Cardiac septum (tissue), 1 donor: ENCODE measurements at places on chromosomes 4 and X. TPM values are rescaled to one million over a fixed set of nuclear protein-coding genes. Genes with fewer than 3 reads are reported as not detected.

DNA sequence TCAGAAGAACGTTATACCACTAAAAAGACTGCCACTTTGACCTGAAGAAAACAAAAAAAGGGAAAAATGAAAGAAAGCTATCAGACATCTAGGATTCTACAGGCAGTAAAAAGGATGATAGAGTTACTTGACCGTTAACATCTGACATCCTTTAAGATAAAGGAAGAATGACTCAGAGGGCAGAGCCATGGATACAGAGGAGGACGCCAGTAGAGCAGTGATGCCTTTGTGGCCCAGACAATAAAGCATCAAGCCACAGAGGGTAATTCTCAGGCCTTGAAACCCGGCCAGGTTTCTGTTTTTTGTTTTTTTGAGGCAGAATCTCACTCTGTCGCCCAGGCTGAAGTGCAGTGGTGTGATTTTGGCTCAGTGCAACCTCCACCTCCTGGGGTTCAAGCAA lies 9.5 kb upstream of the BEX1 start:
- no peak for DNase-seq

GRCh38 chr4:17688011-17688441 lies 73.6 kb downstream of the MED28 start:
- no peak for DNase-seq

Gene RAB39B
- 0.35 TPM for total RNA-seq

DNA sequence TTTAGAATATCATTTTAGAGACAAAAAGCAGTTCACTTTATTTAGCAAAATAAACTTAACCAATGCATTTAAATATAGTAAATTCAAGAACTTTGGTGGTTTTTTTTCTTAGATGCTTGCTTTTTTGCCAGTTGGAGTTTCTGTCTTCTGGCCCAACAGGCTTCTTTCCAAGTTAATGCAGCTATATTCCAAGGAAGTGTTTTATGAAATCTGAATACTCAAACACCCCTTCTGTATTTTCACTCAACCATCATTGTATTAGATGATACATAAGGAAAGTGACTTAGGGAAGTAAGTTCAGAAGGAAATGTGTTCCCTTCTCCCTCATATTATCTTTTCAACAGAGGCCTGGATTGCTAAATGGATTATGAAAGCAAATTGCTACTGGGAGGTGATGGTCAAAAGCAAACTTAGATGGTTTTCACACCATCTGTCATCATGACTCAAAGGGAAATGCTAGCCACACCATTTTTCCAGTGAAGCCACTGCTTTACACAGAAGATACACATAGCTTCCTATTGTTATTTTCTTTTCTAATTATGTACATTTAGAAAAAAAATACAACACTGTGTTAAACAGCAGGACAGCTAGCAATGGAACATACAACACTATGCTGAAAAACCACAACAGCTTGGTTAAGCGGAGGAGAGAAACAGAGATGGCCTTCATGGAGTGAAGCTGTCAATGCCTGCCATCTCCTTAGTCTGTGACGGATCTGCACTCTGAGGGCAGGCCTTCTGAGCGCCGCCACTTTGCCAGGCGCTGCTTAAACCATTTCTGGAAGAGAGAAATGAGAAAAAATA lies 32.9 kb downstream of the HOPX start:
- DNase-seq, result no peak

DNA sequence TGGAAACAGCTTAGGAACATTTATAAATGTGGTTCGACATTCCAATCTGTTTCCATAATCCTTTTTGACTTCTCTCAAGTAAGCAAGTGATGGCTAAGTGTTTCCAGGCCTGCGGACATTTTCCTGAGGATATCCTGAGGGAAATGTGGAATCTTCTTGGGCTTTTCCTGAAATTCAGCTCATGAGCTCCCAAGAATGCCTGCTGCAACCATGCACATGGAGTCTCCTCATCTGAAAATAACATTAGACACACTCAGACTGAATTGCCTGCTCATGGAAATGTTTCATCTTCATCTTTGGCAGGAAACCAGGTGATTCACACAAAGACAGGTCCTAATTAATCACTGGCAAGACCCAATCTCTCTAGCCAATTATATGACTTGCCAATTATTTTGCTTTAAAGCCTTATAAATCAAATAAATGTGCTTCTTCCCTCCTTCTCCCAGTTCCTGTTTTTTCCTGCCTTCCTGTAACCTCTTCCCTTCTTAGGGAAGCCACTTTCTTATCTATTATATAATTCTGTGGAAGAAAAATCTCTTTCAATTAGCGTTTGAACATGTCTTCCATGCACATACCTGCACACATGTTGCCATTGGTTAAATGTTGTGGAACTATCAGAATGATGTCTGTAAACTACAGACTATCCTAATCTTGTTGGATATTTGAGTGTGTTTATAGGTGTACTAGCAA lies 104.6 kb upstream of the MXRA5 start:
- DNase-seq, result no peak

Gene MEPE
- total RNA-seq, result not detected

DNA sequence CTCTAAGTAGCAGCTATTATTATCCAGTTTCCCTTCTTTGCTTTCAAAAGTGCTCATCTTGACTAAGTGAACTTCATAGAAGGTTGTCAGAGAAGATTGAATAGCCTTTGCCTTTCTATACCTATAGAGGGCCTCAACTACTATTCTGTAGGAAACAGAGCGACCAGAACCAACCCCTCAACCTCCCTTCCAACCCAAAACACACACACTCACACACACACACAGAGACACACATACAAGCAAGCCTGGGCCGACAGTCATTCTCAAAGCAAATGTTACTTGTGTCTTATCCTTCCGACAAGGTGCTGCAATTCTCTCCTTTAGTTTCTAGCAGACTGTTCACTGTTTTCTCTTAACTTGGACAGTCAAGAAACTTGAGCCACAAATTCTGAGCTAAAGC lies 201.6 kb downstream of the DCTD start:
- no peak for DNase-seq

Gene HELT
- not detected for total RNA-seq

DNA sequence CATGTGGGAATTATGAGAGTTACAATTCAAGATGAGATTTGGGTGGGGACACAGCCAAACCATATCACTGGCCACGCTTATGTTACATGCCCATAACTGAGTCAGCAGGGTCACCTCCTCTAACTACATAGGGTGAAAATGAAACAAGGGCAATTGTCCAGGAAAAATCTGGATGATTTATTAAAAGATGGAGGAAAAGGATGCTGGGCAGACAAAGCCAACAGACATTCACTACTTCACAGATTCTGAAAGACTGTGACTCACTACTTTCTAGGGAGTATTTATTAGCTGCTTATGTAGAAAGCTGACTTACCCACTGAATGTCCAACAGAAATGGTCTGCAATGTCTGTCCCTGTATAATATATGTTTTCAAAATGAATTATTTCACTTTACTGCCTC lies 72.4 kb downstream of the APBB2 start:
- no peak for DNase-seq

Gene NLGN4X
- 2.0 TPM for total RNA-seq

- no peak for DNase-seq
These were observed 107.8 kb downstream of the SLC4A4 start for GRCh38 chr4:71446479-71447081.

DNA sequence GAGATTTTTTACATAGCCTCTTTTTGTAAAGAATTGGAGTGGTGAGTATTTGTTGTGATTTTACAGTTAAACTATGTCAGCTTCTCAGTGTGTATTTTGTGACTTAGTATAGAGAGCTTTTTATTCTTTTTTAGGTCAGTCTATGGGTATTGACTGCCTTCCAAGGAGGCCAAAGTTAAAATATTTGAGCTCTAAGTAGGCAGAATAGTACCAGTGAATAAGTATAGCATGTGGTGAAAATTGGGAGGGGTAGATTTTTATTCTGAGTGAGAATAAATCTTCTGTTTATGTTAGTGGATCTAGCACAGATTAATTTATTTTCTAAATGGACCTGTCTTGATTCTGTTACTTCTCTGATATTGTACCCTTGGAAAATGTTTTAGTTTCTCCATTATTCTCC lies 37.5 kb downstream of the HERC3 start:
- no peak for DNase-seq

DNA sequence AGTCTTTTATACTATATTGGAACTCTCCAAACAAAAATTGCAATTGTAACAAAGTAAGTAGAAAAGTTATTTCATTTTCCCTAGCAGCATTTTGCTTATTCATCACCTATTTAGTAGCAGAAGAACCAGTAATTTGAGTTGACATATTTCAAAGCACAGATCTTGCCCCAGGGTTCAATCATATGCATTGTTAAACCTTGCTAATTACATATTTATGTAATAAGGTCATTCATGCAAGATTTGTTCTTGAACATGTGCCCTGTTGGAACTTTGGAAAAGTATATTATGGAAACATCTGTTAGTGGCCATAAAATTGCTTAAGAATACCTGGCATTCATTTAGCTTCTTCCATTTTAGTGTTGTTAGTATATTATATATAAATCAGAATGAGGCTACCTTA lies 191.7 kb downstream of the TLL1 start:
- no peak for DNase-seq
